ENCODE measurements at places on chromosomes 7 and 10. TPM values are rescaled to one million over a fixed set of nuclear protein-coding genes. Genes with fewer than 3 reads are reported as not detected.

- no peak for DNase-seq
These were observed 286.9 kb upstream of the MGMT start for GRCh38 chr10:129179972-129180678.

Gene AVL9
- 40.8 TPM for total RNA-seq

DNA sequence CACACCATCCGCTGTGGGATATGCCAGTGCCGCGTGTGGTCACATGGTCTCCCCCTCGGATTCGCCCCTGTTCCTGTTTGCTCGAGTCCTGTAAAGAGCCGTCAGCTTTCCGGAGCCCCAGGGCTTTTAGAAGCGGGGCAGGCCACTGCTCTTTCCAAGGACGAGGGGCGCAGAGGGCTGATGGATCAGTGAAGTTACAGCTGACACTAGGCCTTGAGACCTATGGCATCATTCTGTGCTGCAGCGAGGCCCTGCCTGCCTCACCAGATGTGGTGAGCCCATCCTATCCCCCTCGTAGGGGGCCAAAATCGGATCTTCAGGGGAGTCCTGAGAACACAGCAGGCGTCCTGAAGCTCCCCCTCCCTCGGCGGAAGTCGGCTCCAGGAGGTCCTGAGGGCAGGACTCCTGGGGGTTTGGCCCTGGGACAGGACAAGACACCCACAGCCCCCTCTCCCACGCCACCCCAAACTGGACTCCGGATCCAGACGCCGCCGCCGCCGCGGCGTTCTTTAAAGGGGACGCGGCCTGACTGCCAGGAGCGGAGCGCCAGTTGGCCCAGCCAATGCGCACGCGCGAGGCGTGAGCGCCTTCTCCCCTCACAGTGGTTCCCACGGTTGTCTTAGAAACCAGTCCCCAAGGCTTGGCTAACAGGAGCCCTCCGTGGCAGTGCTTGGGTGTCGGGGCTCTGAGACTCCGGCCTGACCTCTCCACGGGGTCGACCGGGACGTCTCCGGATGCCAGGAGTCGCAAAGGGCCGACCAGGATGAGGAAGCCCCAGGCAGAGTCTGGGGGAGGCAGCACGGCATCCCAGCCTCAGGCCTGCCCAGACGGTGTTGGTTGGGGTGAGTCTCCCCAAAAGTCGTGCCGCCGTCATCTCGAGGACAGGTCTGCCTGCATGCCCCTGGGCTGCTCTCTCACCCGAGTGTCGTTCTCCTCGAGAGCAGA is 371.7 kb downstream of the ZNF716 start:
- DNase-seq, result no peak

GRCh38 chr7:25735674-25736242 is 416.2 kb upstream of the NFE2L3 start:
- no peak for DNase-seq

DNA sequence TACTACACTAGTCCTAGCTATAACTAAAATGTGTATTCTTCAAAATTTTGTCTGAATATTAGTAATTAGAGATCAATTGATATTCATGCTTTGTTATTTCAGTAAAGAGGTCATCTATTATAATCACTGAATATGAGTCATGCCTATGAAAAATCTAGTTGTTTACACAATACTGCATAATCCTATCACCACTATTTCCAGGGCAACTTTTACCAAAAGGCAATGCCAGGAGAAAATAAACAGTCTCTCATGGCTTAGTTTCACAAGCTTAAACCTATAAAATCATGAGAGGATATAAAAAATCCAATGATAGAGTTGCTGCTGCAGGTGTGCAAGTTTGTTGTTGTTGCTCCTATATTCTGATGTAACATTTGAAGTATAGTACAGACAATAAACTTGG is 149.9 kb upstream of the COL1A2 start:
- DNase-seq, result no peak

DNA sequence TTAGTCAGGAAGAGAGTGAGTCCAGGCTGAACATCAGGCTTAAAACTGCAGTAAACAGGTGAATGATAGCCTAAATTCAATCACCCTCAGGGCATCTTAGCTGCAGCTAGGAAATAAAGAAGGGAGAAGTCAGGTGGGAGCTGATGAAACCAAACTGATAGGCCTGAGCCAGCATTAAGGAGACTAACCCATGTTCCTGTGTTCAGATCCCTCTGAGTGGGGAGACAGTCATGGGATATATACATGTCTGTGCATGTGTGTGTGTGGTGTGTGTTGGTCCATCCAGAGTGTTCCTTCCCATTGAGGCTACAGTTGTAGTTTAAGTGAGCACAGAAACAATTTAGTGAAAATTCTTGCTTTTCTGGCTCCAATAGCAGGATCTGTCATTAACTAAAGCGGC is 480.9 kb downstream of the PHTF2 start:
- DNase-seq, result no peak

DNA sequence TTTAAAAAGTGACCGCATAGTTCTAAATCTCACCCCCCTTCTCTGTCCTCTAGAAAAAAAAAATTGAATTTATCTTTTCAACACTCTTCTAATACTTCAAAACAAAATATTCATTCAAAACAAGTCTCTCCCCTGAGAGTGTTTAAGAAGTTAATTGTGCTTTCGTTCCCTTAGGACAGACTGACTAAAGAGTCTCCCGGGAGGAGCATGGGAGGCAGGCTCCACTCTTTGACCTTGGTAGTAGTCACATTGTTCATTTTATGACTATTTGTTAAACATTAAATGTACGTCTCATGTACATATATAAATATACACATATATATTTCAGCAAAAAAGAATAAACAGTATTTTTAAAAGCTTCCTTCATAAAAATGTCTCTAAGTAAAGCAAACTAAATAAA is 35.3 kb upstream of the SPOCK2 start:
- no peak for DNase-seq

Gene NCF1
- 1.5 TPM for total RNA-seq
